ENCODE measurements at places on chromosomes 3 and 15.
A peak's percentile ranks its signal among the peaks of the same experiment; 100 is the strongest.

GRCh38 chr3:24185738-24186384, 240.8 kb downstream of the NR1D2 start:
- peak; percentile 32 for DNase-seq

DNA sequence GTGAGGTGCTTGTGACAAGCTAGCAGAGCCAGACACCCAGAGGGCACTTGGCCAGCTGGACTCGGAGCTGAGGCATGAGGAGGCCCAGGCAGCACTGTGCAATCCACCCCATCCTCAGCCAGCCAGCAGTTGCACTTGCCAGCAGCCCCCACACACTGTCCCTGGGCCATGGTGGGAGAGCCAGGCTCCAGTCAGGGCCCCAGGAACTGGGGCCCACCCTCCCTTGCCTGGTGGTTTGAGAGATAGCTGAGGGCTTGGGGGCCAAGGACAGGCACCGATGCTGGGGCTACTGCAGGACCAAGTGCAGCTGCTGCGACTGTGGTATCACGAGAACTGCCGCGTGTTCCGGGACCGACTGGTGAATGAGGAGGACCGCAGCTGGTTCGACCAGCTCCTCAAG, 63.5 kb downstream of the DNAH1 start:
- no peak for DNase-seq

DNA sequence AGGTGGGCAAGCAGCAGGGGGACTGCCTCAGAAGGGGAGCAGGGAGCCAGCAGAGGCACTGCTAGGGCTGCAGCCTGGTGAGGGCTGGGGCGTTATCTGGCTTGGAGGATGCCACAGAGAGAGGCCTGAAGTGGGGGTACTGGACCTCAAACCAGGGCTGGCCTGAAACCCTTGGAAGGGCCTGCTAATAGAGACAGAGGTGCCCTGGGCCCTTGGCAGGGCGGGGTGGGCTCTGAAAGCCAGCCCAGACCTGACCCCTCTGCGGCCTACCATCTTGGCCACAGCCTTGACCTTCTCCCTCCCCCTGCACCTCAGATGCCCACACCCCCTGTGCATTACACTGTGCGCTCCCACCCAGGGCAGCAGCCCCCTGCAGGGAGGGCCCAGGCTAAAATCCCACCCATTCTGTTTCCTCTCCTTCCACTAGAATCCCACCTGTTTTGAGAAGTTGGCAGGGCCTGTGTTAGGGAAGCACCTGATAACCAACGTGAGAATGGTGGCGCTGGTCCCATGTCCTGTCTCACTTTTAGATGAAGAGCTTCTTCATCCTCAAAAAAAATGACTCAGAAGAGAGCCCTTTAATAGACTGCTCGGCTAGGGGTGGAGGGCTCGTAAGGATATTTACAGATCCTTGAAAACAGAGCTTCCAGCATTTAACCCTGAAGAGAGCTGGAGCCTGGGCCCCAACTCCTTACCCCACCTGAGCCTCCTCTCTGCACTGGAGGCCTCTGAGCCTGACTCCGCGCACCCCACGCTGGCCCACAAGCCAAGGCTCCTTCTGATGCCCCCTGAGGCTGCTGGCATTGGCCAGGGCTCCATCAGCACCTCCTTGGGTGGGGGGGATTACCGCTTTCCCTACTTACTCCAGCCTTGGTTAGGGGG, 29.8 kb downstream of the LOXL1 start:
- no peak for DNase-seq

GRCh38 chr3:178320456-178321351, 215.5 kb upstream of the KCNMB2 start:
- no peak for DNase-seq

DNA sequence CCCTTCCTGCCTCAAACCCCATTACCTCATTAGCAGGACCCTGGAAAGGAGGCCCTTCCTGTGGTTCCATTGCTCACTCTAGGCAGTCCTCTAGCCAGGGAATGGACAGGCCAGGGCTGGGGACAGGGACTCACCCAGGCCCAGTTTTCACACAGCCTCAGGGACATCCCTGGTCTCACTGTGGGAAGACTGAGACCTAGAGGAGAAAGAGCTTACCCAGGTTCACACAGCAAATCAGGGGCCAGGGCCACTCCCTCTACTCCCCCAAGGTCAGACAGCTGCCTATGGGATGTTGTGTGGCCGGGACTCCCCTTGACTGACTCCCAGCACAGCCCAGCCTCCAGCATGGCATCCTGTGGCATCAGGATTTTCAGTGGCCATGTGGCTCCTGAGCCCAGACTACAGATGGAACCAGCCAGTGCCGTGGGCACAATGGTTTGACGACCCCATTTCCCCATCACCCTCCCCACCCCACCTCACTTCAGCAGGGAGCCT, 49.3 kb downstream of the ADAMTS7 start:
- no peak for DNase-seq

DNA sequence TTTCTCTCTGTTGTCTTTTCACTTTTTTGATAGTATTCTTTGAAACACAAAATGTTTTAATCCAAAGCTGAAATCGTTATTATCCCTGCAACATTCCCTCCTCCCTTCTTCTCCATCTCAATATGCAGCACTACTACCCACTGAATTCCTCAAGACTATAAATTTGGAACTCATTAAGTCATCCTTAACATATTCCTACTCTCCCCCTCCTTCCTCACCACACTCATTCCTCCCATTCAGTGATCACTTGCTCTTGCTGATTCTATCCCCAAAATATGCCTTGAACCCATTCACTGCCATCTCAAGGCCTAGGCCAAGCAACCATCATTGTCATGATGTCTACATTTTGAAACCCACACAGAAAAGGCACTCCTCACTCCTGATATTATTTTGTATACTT, 2.4 kb upstream of the PIK3R4 start:
- no peak for DNase-seq
